ENCODE measurements at places on chromosomes 12 and 14. TPM values are rescaled to one million over a fixed set of nuclear protein-coding genes. Genes with fewer than 3 reads are reported as not detected.
A peak's percentile ranks its signal among the peaks of the same experiment; 100 is the strongest.

The ADIPOR2 gene
- 27.5 TPM for total RNA-seq

The ACRBP gene
- total RNA-seq: 1.3 TPM

- H3K4me3 ChIP-seq: no peak overlapping the region
- no peak for DNase-seq
- peaks cover 84% of the 10 kb centered on the region for H3K4me1 ChIP-seq
- H3K27me3 ChIP-seq: no peaks in the 10 kb centered on the region
- H3K36me3 ChIP-seq: no peaks in the 10 kb centered on the region
These were observed 59.7 kb downstream of the RASSF3 start for GRCh38 chr12:64670019-64670418.

- no peak overlapping the region for H3K4me3 ChIP-seq
- H3K27me3 ChIP-seq: no peaks in the 10 kb centered on the region
- H3K4me1 ChIP-seq: no peaks in the 10 kb centered on the region
These were observed 6.1 kb downstream of the OR6C1 start for GRCh38 chr12:55320201-55320600.

GRCh38 chr14:66228267-66228970 is 257.8 kb upstream of the CCDC196 start:
- H3K27ac ChIP-seq: no peak overlapping the region
- H3K27me3 ChIP-seq: no peaks in the 10 kb centered on the region

- H3K27me3 ChIP-seq: no peaks in the 10 kb centered on the region
- no peaks in the 10 kb centered on the region for H3K36me3 ChIP-seq
- no peak overlapping the region for H3K27ac ChIP-seq
- DNase-seq: no peak
- no peak overlapping the region for H3K4me3 ChIP-seq
- H3K4me1 ChIP-seq: no peaks in the 10 kb centered on the region
These were observed 418.9 kb downstream of the ZFP36L1 start for GRCh38 chr14:68373847-68374444.

DNA sequence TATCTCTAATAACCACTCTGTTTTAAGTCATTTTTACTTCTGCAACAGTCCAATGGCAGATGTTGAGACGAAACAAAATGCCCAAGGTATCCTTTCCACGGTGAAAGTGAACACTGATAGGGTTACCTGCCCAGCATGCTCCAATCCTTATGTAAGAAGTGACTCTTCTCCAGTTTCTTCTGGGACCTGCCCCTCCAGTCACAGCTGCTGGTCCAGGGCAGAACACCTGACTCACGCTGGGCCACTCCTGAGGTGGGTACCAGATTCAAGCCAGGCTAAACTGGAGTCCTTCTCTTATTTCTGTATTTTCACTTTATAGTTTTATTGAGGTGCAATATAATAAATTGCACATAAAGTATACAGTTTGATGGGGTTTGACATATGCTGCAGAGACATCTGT is 16.7 kb downstream of the NT5DC3 start:
- no peak overlapping the region for H3K4me3 ChIP-seq
- no peaks in the 10 kb centered on the region for H3K36me3 ChIP-seq
- H3K27me3 ChIP-seq: no peaks in the 10 kb centered on the region
- no peak for DNase-seq
- no peaks in the 10 kb centered on the region for H3K4me1 ChIP-seq
- no peak overlapping the region for H3K27ac ChIP-seq

GRCh38 chr14:23183158-23183470 is 346 bp downstream of the SLC7A8 start:
- H3K27me3 ChIP-seq: no peaks in the 10 kb centered on the region
- H3K27ac ChIP-seq: no peak overlapping the region
- no peak for DNase-seq
- H3K4me1 ChIP-seq: no peaks in the 10 kb centered on the region

- H3K36me3 ChIP-seq: no peaks in the 10 kb centered on the region
- H3K4me3 ChIP-seq: no peak overlapping the region
- no peaks in the 10 kb centered on the region for H3K4me1 ChIP-seq
These were observed 242.6 kb upstream of the FKBP4 start for GRCh38 chr12:2552000-2552756.

DNA sequence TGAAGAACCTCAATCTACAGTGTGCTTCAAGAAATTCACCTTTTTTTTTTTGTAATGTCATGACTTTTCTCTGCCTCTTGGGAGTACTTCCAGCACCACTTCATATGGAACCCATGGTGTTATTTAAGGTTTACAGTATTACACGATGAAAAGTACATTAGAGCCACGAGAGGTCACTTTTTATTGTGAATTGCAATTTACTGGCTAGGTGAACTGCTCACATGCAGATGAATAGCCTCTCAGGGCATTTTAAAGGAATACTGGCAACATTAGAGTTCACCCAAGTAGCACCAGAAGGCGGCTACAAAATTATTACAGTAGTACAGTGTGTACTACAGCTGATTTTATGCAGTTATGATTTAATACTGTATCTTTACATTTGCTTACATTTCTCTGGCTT is 99.1 kb upstream of the PPP4R3A start:
- no peak overlapping the region for H3K4me3 ChIP-seq
- H3K36me3 ChIP-seq: no peaks in the 10 kb centered on the region
- no peak for DNase-seq
- no peaks in the 10 kb centered on the region for H3K4me1 ChIP-seq
- no peaks in the 10 kb centered on the region for H3K27me3 ChIP-seq

- no peak overlapping the region for H3K27ac ChIP-seq
- no peaks in the 10 kb centered on the region for H3K27me3 ChIP-seq
- H3K4me3 ChIP-seq: no peak overlapping the region
- H3K4me1 ChIP-seq: no peaks in the 10 kb centered on the region
- H3K36me3 ChIP-seq: no peaks in the 10 kb centered on the region
These were observed 67.7 kb upstream of the ZDHHC17 start for GRCh38 chr12:76696186-76696585.

- H3K27ac ChIP-seq: no peak overlapping the region
- no peaks in the 10 kb centered on the region for H3K36me3 ChIP-seq
- no peak for DNase-seq
- no peaks in the 10 kb centered on the region for H3K27me3 ChIP-seq
These were observed 98.8 kb downstream of the DACT1 start for GRCh38 chr14:58736606-58737005.

DNA sequence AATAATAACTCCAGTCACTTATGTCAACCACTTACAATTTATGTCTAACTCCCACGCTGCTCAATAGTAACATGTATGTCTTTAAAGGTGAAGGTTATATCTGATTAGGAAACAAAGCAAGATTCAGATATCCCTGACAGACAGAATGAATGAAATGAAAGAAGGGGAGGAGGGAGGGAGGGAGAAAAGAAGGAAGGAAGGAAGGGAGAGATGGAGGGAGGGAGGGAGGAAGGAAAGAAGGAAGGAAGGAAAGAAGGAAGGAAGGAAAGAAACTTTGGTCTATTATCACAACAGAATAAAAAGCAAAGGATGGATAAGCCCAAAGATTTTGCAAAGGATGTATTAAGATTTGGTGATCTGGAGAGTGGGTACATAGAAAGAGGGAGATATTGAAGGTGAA is 433.3 kb downstream of the PRKD1 start:
- H3K36me3 ChIP-seq: no peaks in the 10 kb centered on the region
- no peaks in the 10 kb centered on the region for H3K4me1 ChIP-seq
- no peak overlapping the region for H3K4me3 ChIP-seq
- H3K27ac ChIP-seq: no peak overlapping the region

- H3K36me3 ChIP-seq: no peaks in the 10 kb centered on the region
- H3K27ac ChIP-seq: no peak overlapping the region
- H3K27me3 ChIP-seq: no peaks in the 10 kb centered on the region
- no peak for DNase-seq
- H3K4me3 ChIP-seq: no peak overlapping the region
These were observed 50.0 kb downstream of the ADGRD1 start for GRCh38 chr12:131003716-131004045.

DNA sequence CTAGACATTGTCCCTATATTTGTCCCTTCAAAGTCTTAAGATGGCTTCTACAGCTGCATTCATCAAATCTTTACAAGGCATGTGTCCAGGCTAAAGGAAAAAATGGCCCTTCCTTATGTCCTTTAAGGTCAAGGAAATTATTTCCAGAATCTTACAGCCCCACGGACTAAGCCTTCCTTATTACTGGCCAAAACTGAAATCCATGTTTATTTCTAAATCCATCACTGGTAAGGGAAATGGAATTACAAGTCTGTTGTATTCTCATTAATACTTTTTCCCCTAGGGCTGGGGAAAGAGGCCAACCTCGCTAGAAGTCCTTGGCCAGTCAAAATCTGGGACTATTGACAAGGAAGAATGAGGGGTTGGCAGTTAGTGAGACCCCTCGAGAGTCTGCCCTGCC is 252.5 kb downstream of the TMEM132C start:
- H3K27ac ChIP-seq: no peak overlapping the region
- H3K27me3 ChIP-seq: no peaks in the 10 kb centered on the region
- no peaks in the 10 kb centered on the region for H3K36me3 ChIP-seq
- no peak overlapping the region for H3K4me3 ChIP-seq

DNA sequence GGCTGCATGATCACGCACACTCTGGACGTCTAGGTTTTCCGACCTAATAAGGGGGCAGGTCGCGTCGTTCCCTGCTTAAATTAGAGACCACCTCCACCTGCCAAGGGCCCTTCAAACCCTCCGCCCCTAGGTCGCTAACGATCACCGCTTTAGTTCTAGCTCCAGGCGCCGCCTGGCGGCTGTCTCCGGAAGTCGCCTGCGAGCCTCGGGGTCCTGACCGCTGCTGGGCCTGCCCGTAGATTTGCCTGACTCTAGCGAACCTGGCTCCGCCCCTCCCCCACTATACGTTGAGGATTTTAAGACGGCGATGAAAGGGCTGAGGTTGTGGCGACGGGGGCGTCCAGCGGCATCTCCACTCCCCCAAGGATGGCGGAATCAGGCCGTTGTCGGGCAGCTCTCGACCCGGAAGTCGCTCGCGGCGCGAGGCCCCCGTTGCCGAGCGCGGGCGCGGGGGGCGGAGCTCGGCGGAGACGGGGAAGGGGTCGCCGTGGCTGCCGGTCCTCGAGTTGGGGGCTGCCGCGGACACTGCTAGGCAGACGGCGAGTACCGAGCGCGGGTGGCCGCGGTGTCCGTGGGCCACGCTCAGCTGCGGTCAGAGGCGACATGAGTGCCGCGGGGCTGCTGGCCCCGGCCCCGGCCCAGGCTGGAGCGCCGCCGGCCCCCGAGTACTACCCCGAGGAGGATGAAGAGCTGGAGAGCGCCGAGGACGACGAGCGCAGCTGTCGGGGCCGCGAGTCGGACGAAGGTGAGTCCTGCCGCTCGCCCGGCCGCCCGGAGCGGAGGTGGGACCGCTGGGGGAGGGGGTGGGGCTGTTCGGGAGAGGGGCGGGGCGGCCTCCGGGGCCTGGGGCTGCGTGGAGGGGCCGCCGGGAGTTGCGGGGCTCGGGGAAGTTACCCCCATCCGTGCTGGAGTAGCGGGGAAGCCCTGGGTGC is at the start of gene SUDS3:
Gene SUDS3, plus strand, starts transcription at position 467 of the 932 bp plus-strand sequence. Its CDS starts 137 bp downstream, at position 604.
- DNase-seq: peak; percentile 95
- peak within 1 kb of the TSS; percentile 100 for H3K4me3 ChIP-seq
- peaks cover 9% of the 10 kb centered on the region for H3K36me3 ChIP-seq
- peaks cover 7% of the 10 kb centered on the region for H3K4me1 ChIP-seq
- no peaks in the 10 kb centered on the region for H3K27me3 ChIP-seq

GRCh38 chr12:90999527-90999926 is 5.2 kb downstream of the EPYC start:
- no peaks in the 10 kb centered on the region for H3K36me3 ChIP-seq
- no peak overlapping the region for H3K27ac ChIP-seq
- H3K4me3 ChIP-seq: no peak overlapping the region
- no peaks in the 10 kb centered on the region for H3K27me3 ChIP-seq
- no peaks in the 10 kb centered on the region for H3K4me1 ChIP-seq
- no peak for DNase-seq

- no peaks in the 10 kb centered on the region for H3K36me3 ChIP-seq
- DNase-seq: no peak
- H3K27me3 ChIP-seq: no peaks in the 10 kb centered on the region
- H3K4me3 ChIP-seq: no peak overlapping the region
- no peak overlapping the region for H3K27ac ChIP-seq
These were observed 42.9 kb downstream of the RALGAPA1 start for GRCh38 chr14:35766036-35766699.

DNA sequence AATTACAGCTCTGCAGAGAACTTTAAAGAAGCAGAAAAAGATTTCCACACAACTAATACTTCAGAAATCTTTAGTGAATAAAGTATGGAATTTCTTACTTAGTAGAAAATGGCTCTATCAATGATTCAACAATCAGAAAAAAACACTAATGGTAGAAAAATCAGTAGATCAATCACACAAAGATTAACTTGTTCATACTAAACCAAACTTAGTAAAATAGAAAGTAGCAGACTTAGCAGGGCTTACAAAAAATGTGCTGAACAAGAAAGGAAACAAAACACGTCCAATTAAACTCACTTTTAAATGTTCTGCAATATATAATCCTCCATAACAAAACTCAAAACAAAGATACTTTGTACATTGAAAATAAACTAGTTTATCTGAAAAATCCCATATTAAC is 38.9 kb downstream of the CEP128 start:
- H3K4me1 ChIP-seq: no peaks in the 10 kb centered on the region
- H3K4me3 ChIP-seq: no peak overlapping the region
- no peaks in the 10 kb centered on the region for H3K27me3 ChIP-seq
- H3K36me3 ChIP-seq: no peaks in the 10 kb centered on the region

DNA sequence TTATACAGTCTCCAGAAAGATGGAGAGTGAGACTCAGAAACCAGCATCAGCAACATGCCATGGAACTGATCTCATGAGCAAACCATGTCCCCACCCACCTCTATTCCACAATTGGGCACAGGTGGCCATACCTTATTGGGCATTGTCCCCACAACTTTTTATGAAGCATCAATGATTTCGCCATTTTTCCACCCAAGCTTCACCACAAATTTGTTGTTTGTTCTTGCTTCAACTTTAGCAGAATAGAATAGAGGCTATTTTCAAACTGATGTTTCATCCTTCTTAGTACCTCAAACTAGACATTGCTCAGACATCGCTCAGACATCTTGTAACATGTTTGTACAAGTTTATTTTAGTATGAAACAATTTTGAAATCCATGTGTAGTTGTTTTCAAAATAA is 112.5 kb upstream of the TMTC2 start:
- H3K27me3 ChIP-seq: no peaks in the 10 kb centered on the region
- H3K4me3 ChIP-seq: no peak overlapping the region
- no peak overlapping the region for H3K27ac ChIP-seq
- no peak for DNase-seq
- H3K4me1 ChIP-seq: no peaks in the 10 kb centered on the region

DNA sequence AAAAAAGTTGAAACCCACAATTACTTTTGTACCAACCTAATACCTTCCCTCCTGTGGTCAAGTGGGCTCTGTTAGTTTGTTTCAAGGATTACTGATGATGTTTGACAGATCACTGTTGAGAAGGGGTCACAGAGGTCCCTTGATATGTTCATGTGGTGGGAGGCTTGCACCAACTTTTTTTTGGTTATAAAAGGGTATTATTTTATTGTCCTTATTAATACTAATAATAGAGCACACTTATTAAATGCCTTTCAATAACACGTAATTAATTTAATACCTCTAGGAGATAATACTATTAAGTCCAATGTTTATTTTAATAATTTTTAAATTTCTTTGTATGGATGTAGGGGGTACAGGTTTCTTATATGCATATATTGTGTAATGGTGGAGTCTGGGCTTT is 4.4 kb downstream of the UBE3B start:
- H3K4me1 ChIP-seq: no peaks in the 10 kb centered on the region
- no peak for DNase-seq
- no peak overlapping the region for H3K4me3 ChIP-seq
- no peaks in the 10 kb centered on the region for H3K27me3 ChIP-seq
- H3K27ac ChIP-seq: no peak overlapping the region
- H3K36me3 ChIP-seq: peaks cover 25% of the 10 kb centered on the region

- H3K36me3 ChIP-seq: no peaks in the 10 kb centered on the region
- H3K27ac ChIP-seq: no peak overlapping the region
- no peaks in the 10 kb centered on the region for H3K27me3 ChIP-seq
- DNase-seq: no peak
These were observed 338.0 kb upstream of the FLRT2 start for GRCh38 chr14:85191986-85192385.

- no peaks in the 10 kb centered on the region for H3K36me3 ChIP-seq
- no peaks in the 10 kb centered on the region for H3K27me3 ChIP-seq
- peak overlapping the region; percentile 84 for H3K4me3 ChIP-seq
- peak overlapping the region; percentile 76 for H3K27ac ChIP-seq
These were observed 556 bp downstream of the PHETA1 start for GRCh38 chr12:111368291-111368787.
